ENCODE measurements at places on chromosomes 16 and 17. TPM values are rescaled to one million over a fixed set of nuclear protein-coding genes. Genes with fewer than 3 reads are reported as not detected.
A peak's percentile ranks its signal among the peaks of the same experiment; 100 is the strongest.

PSMC3IP gene
- total RNA-seq, result 3.2 TPM

TTLL6 gene
- total RNA-seq, result not detected

PIPOX gene
- 4.0 TPM for total RNA-seq

MMP25 gene
- total RNA-seq, result 113 TPM

ATXN1L gene
- 37.5 TPM for total RNA-seq

CACNG3 gene
- total RNA-seq, result not detected

PRSS27 gene
- total RNA-seq, result 2.1 TPM

NFATC2IP gene
- 54.5 TPM for total RNA-seq

CIBAR2 gene
- not detected for total RNA-seq

IL17C gene
- total RNA-seq, result not detected

EVI2A gene
- total RNA-seq, result 29.2 TPM

FAM117A gene
- total RNA-seq, result 47.8 TPM

AATK gene
- 10.9 TPM for total RNA-seq

DNA sequence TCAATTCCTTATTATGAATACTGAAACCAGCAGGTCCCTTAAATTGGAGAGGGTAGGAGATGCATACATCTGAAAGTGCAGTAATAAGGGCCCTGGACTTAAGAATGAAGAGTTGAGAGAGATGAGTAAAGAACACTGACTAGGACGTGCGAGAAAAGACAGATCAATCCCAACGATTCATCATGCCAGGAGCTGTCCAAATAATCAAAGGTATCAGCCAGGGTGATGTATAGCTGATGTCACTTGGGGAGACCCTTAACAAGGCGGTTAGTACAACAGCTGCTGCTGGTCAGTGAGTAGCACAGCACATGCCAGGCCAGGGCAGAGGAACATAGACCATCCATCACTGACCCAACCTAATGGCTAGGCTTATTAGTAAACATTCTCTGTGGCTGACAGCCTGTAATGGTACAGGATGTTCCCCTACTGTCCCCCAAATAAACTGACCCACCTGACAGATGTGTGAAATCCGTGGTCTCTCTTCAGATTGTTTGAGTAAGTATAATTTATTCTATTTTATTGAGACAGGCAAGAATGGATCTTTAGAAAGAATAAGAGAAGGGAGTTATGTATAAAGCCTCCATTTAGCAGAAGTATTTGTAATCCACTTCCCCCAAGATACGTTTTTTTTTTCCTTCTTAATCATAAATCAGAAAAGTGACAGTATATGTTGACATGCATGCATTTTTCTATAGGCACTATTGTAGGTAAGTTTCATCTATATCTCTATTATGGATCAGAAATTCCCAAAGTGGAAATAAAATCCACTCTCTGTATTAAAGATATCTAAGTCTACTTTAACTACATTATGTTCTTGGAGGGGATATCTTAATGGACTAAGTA, 118.4 kb downstream of the SNX11 start:
- H3K27ac ChIP-seq, result no peak overlapping the region
- no peak for DNase-seq
- no peaks in the 10 kb centered on the region for H3K36me3 ChIP-seq
- H3K4me3 ChIP-seq, result no peak overlapping the region
- no peaks in the 10 kb centered on the region for H3K4me1 ChIP-seq
- H3K27me3 ChIP-seq, result no peaks in the 10 kb centered on the region

DNA sequence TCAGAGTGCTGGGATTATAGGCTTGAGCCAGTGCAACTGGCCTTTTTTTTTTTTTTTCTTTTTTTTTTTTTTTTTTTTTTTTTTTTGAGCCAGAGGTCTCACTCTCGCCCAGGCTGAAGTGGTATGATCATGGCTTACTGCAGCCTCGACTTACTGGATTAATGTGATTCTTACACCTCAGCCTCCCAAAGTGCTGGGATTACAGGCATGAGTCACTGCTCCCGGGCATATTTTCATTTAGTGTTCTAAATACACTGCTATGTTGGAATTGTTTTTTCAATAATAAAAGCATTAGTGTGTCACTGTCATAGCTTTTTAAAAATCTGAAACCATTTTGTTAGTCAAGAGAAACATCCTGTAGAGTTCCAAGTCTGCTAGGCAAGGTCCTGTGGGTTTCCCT, 40.3 kb downstream of the NDE1 start:
- H3K36me3 ChIP-seq, result peaks cover 98% of the 10 kb centered on the region
- DNase-seq, result no peak
- no peak overlapping the region for H3K4me3 ChIP-seq
- H3K27me3 ChIP-seq, result no peaks in the 10 kb centered on the region
- no peaks in the 10 kb centered on the region for H3K4me1 ChIP-seq
- no peak overlapping the region for H3K27ac ChIP-seq

DNA sequence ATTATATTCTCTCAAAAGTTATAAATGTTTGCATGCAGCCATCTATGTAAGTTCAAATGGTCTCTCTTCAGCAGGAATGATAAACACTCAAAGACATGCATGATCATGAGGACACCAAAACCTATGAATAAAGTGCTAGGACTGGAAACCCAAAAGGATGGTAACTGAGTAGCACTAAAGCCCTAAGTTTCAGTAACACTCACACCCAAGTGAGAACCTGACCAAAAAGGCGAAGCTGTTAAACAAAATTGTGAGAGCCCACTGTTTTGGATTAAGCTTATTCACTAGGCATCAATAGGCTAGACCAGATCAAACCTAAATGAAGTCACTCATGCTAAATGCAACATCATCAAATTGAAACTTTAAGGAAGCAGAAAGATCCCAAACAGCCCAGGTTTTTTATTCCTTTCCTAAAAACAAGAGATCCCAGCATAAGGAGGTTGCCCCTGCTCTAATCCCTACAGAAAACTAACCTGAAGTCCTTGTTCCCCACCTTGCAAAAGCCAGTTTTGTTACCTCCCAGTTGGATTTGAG, 42.4 kb downstream of the GLG1 start:
- no peak overlapping the region for H3K4me3 ChIP-seq
- H3K27ac ChIP-seq, result no peak overlapping the region
- no peaks in the 10 kb centered on the region for H3K36me3 ChIP-seq
- no peak for DNase-seq

GRCh38 chr16:82313754-82314153, 143.7 kb upstream of the MPHOSPH6 start:
- H3K36me3 ChIP-seq, result no peaks in the 10 kb centered on the region
- H3K4me3 ChIP-seq, result no peak overlapping the region
- no peaks in the 10 kb centered on the region for H3K4me1 ChIP-seq
- no peak overlapping the region for H3K27ac ChIP-seq

GRCh38 chr16:64952177-64952576, 169.7 kb downstream of the CDH11 start:
- no peak overlapping the region for H3K4me3 ChIP-seq
- no peak overlapping the region for H3K27ac ChIP-seq
- peaks cover 4% of the 10 kb centered on the region for H3K36me3 ChIP-seq
- DNase-seq, result no peak
- H3K4me1 ChIP-seq, result no peaks in the 10 kb centered on the region
- H3K27me3 ChIP-seq, result no peaks in the 10 kb centered on the region

DNA sequence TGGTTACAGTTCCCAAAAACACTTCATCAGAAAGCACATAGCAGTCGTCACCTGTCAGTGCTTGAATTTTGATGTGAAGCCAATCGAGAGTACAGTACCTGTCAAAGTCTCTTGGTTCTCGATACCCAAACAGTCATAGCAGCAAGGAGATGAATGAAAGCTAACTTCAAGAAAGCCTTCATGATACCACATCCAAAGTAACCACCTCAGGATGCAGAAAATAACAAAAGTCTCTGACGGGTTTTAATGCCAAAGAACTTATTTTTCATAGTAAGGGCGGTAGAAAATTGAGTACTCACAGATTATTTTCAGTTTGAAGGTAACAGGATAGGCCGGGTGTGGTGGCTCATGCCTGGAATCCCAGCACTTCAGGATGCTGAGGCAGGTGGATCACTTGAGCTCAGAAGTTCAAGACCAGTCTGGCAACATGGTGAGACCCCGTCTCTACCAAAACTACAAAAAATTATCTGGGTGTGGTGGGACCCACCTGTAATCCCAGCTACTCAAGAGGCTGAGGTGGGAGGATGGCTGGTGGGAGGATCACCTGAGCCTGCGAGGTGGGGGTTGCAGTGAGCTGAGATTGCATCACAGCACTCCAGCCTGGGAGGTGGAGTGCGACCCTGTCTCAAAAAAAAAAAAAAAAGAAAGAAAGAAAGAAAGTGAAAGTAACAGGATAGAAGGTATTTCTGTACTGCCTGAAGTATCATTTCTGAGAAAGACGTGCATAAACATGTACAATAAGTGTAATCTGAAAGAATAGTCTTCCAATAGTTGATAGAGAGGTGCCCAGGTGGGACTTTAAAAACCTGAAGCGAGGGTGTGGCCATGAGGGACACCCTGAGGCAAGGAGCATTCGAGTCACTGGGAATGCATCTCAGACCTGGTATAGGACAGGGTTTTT, 15.4 kb downstream of the MFSD11 start:
- peaks cover 80% of the 10 kb centered on the region for H3K36me3 ChIP-seq
- DNase-seq, result no peak
- H3K27ac ChIP-seq, result peak overlapping the region; percentile 63
- H3K4me3 ChIP-seq, result no peak overlapping the region

GRCh38 chr17:6473128-6473767, 29.0 kb downstream of the PIMREG start:
- peak overlapping the region; percentile 59 for H3K27ac ChIP-seq
- no peaks in the 10 kb centered on the region for H3K4me1 ChIP-seq
- H3K27me3 ChIP-seq, result no peaks in the 10 kb centered on the region
- no peak overlapping the region for H3K4me3 ChIP-seq
- H3K36me3 ChIP-seq, result no peaks in the 10 kb centered on the region

DNA sequence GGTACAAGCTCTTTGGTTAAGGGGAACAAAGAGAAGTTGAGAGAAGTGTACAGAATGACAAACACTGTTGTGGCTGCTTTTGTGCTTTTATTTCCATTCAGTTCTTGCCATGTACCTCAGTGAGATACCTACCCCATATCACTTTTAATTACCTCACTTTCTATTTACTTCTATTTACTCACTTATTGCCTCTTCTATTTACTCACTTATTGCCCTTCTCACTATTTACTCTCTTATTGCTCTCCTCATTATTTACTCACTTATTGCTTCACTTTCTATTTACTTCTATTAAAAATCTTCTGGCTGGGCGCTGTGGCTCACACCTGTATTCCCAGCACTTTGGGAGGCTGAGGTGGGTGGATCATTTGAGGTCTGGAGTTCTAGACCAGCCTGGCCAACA, 41.9 kb downstream of the MBTD1 start:
- DNase-seq, result no peak
- no peak overlapping the region for H3K4me3 ChIP-seq
- H3K4me1 ChIP-seq, result no peaks in the 10 kb centered on the region
- no peaks in the 10 kb centered on the region for H3K27me3 ChIP-seq
- H3K36me3 ChIP-seq, result peaks cover 63% of the 10 kb centered on the region
- no peak overlapping the region for H3K27ac ChIP-seq

GRCh38 chr17:41970901-41971331, 4.3 kb downstream of the CNP start:
- H3K27me3 ChIP-seq, result no peaks in the 10 kb centered on the region
- peaks cover 89% of the 10 kb centered on the region for H3K4me1 ChIP-seq
- no peak for DNase-seq
- H3K4me3 ChIP-seq, result no peak overlapping the region
- H3K27ac ChIP-seq, result no peak overlapping the region
- H3K36me3 ChIP-seq, result peaks cover 79% of the 10 kb centered on the region

- no peaks in the 10 kb centered on the region for H3K27me3 ChIP-seq
- no peaks in the 10 kb centered on the region for H3K36me3 ChIP-seq
- H3K4me1 ChIP-seq, result peaks cover 5% of the 10 kb centered on the region
- H3K4me3 ChIP-seq, result peak within 1 kb of the TSS; percentile 71
Observed at GRCh38 chr17:42659079-42659931, at the start of gene TUBG2. Gene TUBG2, plus strand, starts transcription at chr17:42659284. Its CDS starts 220 bp downstream, at chr17:42659504.

- H3K27me3 ChIP-seq, result no peaks in the 10 kb centered on the region
- no peaks in the 10 kb centered on the region for H3K4me1 ChIP-seq
- no peaks in the 10 kb centered on the region for H3K36me3 ChIP-seq
- no peak overlapping the region for H3K4me3 ChIP-seq
- no peak for DNase-seq
Observed at GRCh38 chr16:7161891-7162290, 170.8 kb upstream of the RBFOX1 start.

DNA sequence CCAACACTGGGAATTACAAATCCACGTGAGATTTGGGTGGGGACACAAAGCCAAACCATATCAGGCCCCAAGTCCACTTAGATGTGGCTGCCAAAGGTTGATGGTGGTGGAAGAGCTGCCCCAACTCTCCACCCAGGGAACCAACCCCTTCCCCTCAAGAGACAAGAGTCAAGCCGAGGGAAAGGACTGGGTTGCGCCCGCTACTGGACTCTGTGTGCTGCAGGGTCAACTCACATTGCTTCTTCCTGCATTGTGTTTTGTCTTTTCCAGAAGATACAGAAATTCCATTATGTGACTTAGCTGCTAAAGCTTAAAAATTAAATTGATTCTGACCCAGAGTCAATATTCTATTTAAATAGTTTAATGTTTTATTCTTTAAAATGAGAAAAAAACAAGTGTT, 58.5 kb downstream of the ADAMTS18 start:
- no peak for DNase-seq
- H3K4me3 ChIP-seq, result no peak overlapping the region
- H3K27ac ChIP-seq, result no peak overlapping the region
- no peaks in the 10 kb centered on the region for H3K4me1 ChIP-seq
- no peaks in the 10 kb centered on the region for H3K36me3 ChIP-seq
- H3K27me3 ChIP-seq, result no peaks in the 10 kb centered on the region

- no peaks in the 10 kb centered on the region for H3K36me3 ChIP-seq
- H3K27me3 ChIP-seq, result no peaks in the 10 kb centered on the region
- H3K4me3 ChIP-seq, result no peak overlapping the region
- DNase-seq, result no peak
- no peak overlapping the region for H3K27ac ChIP-seq
- H3K4me1 ChIP-seq, result peaks cover 85% of the 10 kb centered on the region
Observed at GRCh38 chr17:59341922-59342321, 10.5 kb downstream of the YPEL2 start.

GRCh38 chr17:76318586-76318985, 10.5 kb upstream of the QRICH2 start:
- H3K4me1 ChIP-seq, result no peaks in the 10 kb centered on the region
- DNase-seq, result no peak
- H3K27ac ChIP-seq, result no peak overlapping the region
- H3K36me3 ChIP-seq, result peaks cover 88% of the 10 kb centered on the region
- no peak overlapping the region for H3K4me3 ChIP-seq

- H3K27me3 ChIP-seq, result no peaks in the 10 kb centered on the region
- H3K27ac ChIP-seq, result no peak overlapping the region
- no peak for DNase-seq
- H3K36me3 ChIP-seq, result no peaks in the 10 kb centered on the region
Observed at GRCh38 chr17:60641810-60642220, 35.8 kb upstream of the BCAS3 start.

- no peaks in the 10 kb centered on the region for H3K36me3 ChIP-seq
- no peak overlapping the region for H3K4me3 ChIP-seq
- H3K4me1 ChIP-seq, result peaks cover 65% of the 10 kb centered on the region
- H3K27me3 ChIP-seq, result no peaks in the 10 kb centered on the region
- peak overlapping the region; percentile 41 for H3K27ac ChIP-seq
Observed at GRCh38 chr17:40547785-40548478, 17.3 kb downstream of the CCR7 start.
